Stimulated activated CD8-positive, alpha-beta memory T cell treated with anti-CD3 and anti-CD28 coated beads, Interleukin-4, amount 100 ng/mL, for 1 hour (primary cell): ENCODE measurements at places on chromosomes 5 and 9.

GRCh38 chr5:11075035-11075805 lies 314.2 kb upstream of the DAP start:
- no peak for DNase-seq

DNA sequence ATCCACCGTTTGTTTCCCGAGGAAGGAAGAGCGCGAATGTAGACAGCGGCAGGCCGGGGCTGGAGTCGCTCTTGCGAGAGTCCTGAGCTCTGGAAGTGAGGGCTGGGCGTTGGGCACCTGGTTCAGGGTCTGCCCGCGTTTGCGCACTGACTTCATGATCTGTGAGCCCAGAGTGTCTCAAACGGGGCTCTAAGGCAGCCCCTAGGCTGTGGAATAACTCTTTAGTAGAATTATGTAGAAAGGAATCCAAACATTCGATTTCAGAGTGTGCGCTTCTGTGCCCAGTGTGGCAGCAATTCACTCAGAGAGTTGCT lies 478 bp upstream of the GGTA1 start:
- no peak for DNase-seq

DNA sequence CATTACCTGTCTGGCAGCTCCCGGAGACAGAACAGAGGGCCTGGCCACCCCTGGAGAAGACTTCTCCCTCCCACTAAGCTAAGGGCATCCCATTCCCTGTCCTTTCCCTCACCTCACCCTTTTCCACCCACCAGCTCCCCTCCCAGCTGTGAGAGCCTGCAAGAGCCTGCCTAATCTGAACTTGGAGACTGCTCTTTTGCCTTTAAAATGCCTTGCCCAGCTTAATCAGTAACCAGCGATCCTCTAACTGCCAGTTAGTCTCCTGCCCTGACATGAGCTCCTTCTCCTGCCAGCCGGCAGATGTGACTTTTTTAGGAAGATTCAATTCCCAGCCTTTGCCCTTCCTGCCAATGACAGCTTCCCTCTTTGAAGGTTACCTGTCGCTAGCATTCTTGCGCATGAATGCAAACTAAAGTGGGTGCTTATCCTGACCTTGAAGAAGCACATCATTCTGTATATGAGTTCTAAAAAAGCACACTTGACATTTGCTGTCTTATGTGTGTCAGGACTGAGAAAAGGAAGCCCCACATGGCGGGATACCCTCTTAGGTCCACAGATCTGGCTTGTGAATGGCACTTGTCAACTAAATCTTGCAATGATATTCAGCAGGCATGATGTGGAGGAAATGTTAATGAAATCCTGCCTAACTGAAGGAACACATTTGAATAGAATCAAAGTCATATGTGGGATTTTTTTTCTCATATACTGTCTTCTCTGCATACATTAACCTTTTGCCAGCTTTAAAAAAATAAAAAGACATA lies 411.2 kb upstream of the SLC30A5 start:
- DNase-seq: no peak

DNA sequence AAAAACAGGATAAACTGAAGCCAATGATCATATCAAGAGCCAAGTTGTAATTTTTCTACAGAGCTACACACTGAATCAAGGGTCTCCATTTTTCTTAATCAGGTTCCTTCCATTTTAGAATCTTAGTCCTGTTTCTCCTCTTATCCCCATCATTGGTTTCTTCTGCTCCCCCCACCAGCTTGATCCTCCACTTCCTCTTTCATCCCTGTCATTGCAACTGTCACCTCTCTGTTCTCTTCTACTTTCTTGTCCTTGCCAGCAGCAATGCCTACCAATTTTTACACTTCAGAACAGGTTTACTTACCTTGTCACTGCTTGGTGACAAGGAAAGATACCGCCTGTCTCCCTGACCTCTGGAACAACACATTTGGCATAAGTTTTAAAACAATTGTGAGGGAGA lies 97.3 kb downstream of the CFAP90 start:
- DNase-seq: no peak

DNA sequence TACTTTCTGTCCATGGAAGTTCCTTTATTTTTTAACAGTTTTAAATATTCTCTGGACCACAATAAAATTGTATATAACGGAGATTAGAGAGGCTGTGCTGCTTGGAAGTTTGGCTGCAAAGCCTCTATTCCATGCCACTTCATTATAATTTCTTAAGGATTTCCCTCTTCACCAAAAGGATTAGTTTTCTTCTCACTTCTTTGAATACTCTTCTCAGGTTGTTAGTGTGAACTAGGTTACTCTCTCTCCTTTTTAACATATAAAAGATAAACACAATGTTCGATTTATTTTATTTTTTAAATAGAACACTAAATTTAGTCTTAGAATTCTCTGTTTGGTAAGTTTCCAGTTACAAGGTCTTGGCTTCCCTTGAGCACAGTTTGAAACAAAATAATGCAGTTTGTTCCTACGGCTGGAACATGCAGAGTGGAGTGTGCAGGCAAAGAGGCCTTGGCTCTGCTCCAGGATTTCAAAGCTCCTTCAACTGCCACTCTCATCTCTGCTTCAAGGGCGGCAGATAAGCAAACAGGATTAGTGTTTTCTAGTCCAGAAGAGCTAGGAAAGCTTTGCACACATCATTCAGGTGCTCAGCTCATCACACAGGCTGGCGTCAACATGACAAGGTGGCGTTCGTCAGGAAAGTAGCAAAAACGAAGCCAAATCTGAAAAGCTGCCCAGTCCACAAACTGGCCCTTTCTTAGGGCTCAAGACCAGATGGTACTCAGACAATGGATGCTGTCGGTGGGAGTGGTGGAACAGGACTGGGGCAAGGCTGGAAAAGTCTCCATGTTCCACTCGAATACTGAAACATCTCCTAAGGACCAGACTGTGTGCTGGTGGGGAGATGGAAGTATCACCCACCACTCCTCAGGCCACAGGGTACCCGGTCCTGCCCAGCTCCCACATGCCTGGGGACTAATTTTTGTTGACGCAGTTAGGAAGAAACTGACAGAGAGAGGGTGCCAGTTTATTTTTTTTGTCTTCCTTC lies 286.6 kb downstream of the CRB2 start:
- DNase-seq: no peak

DNA sequence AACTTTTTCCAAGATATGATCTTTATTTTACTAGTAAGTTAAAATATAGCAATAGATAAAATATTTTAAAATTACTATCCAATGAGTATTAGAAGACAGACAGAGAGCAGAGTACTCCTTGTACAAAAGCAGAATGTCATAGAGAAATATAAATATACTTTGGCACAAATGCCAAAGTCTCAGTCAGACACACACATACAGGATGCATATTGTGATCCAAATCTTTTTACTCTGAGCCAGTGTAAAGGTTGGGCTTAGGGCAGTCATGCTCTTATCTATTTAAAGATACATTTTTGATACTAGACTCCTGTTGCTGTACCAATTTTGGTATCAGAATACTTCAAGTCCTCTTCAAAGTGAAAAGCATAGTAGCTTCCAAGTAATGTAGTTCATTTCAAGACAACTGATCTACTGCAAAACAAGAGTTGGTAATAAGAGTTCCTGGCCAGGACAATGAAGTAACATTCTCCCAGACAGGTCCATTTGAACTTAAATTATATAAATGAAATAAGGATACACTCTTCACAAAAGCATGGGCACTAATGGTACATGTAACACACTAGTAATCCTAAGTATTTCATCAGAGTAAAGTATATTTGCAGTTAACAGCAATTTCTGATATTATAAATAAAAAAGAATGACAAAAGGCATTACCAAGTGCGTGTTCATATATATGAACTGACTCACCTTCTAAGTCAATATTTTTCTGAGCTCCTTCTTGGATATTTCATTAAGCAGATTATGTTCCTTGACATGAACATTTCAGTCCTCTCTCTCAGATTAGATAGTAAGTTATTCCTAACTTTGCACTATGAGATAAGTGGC lies 10.5 kb downstream of the PFDN1 start:
- DNase-seq: no peak

GRCh38 chr5:116645627-116646026 lies 71.0 kb upstream of the SEMA6A start:
- DNase-seq: no peak

GRCh38 chr9:111038331-111039230 lies at the start of gene LPAR1:
LPAR1 (minus strand) TSS chr9:111038470; CDS start chr9:110972117, 66,353 bp downstream.
- no peak for DNase-seq

GRCh38 chr5:73199671-73200070 lies 26.7 kb downstream of the TMEM174 start:
- no peak for DNase-seq

DNA sequence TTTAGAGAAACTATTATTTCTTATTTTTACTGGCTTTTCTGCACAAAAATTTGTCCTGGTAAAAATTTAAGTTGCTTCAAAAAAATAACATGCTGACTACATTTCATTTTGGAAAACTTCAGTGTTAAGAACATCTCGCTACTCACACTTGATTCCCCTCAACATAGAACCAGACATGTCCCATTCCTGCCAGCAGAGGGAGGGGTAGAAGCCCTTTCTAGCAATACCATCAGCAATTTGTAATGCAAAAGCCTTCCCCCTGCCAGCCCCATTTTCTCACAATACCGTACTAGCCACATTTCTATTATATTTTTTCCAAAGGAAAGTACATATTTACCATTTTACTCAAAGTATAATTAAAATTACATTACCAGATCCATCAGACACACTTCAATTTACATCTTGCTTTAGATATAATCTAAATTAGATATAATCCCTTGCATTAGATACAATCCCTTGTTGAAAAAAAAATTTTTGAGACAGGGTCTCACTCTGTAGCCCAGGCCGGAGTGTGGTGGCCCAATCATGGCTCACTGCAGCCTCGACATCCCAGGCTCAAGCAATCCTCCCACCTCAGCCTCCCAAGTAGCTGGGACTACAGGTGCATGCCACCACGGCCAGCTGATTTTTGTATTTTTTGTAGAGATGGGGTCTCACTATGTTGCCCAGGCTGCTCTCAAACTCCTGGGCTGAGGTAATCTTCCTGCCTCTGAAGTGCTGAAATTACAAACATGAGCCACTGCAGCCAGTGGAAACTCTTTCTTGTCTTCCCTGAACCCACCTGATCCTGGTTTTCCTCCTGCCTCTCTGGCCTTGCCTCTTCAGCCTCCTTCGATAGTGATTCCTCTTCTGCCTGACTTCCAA lies 39.6 kb upstream of the IDNK start:
- no peak for DNase-seq

- no peak for DNase-seq
Measured at GRCh38 chr9:16598316-16598715, 272.2 kb downstream of the BNC2 start.

DNA sequence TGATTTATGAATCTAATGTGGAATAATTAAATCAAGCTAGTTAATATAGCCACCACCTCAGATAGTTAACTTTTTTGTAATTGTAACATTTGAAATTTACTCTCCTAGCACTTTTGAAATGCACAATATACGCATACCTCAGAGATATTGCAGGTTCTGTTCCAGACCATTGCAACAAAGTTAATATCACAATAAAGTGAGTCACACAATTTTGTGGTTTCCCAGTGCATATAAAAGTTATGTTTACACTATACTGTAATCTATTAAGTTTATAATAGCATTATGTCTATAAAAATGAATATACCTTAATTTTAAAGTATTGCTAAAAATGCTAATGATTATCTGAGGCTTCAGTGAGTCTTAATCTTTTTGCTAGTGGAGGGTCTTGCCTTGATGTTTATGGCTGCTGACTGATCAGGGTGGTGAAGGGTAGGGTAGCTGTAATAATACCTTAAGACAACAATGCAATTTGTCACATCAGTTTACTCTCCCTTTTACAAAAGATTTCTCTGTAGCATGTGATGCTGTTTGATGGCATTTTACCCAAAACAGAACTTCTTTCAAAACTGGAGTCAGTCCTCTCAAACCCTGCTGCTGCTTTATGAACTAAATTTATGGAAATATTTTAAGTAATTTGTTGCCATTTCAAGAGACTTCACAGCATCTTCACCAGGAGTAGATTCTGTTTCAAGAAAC lies 235.1 kb upstream of the ADAMTSL1 start:
- no peak for DNase-seq

DNA sequence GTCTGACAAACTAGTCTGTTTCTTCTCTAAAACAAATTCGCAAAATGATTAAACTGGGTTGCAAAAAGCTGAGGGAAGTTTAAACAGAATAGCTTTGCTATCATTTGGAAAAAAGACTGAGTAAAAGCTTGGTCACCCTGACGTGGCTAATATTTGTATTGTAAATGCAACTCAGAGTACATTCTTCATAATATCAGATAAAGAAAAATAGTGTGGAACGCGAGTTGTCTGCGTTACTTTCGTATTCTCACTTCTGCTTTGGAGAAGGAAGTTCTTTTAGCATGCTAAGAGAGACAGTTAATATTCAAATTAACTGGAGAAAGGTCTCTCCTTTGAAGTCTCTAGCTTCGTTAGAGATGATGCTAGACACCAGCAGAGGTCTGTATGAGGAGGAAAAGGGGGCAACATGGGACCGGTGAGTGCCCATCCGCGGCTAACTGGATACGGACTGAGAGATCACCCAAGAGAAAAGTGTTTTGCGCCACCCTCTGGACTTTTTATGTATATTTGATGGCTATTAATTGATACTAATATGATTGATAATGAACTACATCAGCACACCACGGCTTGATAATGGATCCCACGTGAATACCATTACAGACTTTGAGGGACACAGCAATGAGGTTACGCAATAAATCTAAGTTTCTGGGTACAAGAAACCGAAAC lies 2.9 kb upstream of the CNTRL start:
- no peak for DNase-seq

- DNase-seq: no peak
Measured at GRCh38 chr5:56306433-56307150, 73.5 kb upstream of the ANKRD55 start.

- no peak for DNase-seq
Measured at GRCh38 chr9:109403116-109403515, 82.3 kb upstream of the EPB41L4B start.

GRCh38 chr5:169168280-169168679 lies 132.7 kb downstream of the SLIT3 start:
- DNase-seq: no peak

DNA sequence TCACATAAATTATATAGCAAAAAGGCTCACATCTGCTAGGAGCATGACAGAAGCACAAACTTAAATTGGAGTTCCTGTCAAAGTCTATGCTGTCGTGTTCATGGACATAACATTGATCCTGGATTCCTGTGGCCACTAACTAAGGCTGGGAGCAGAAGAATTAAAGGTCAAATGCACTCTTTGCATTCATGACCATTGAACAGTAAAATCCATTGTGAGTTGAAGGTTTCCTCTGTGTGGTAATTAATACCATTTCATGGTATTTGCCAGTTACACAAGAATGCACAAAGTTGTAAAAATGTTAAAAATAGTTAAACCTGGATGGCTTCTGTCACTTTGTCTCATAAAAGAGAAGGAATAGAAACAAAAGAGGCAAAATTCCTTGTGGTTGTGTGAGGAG lies 242.6 kb downstream of the NPR3 start:
- no peak for DNase-seq

GRCh38 chr5:135739383-135739981 lies 95.0 kb upstream of the SLC25A48 start:
- DNase-seq: no peak

- DNase-seq: no peak
Measured at GRCh38 chr5:64530076-64530475, 24.3 kb downstream of the RGS7BP start.

- DNase-seq: no peak
Measured at GRCh38 chr9:81374459-81375186, 314.7 kb downstream of the TLE1 start.

- DNase-seq: no peak
Measured at GRCh38 chr5:150272531-150272930, 17.0 kb downstream of the CAMK2A start.

GRCh38 chr9:127027694-127028093 lies 94.7 kb downstream of the ANGPTL2 start:
- DNase-seq: no peak
